ENCODE measurements at places on chromosomes 6 and 20.

GRCh38 chr6:32079566-32080290, 29.4 kb downstream of the TNXB start:
- DNase-seq, result no peak

- no peak for DNase-seq
Observed at GRCh38 chr20:59154317-59155013, 9.2 kb upstream of the ZNF831 start.

- no peak for DNase-seq
Observed at GRCh38 chr6:162090734-162091133, 636.8 kb downstream of the PRKN start.

DNA sequence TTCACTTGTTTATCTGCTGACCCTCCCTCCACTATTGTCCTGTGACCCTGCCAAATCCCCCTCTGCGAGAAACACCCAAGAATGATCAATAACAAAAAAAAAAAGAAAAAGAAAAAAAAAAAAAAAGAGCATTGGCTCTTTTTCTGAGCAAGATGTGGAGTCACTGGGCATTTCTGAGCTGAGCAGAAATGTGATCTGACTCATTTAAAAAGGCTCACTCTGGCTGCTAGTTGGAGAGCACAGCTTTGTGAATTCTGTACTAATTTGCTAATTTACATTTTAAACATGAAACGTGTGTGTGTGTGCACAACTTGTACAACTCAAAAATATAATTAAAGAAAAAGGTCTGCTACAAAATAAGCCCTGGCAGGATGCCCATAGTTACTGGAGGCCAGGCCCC, 20.2 kb downstream of the SCML4 start:
- DNase-seq, result no peak

DNA sequence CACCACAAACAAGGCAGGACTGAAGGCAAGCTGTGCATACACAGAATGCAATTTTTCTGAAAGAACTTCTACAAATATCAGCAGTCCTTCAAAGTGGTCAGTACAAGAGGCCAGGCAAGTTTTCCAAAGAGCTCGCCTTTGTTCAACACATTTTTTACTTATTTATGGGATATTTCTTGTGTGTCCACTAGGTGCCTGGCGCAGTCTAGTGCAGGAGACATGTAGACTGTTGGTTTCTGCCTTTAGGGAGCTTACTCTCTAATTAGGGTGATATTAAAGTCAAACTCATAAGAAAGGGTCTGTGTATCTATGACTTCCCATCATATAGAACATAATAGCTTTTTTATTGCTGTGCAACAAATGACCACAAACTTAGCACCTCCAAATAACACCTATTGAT, 21.2 kb upstream of the VEGFA start:
- no peak for DNase-seq

GRCh38 chr20:17738154-17738553, 38.4 kb downstream of the BANF2 start:
- no peak for DNase-seq

DNA sequence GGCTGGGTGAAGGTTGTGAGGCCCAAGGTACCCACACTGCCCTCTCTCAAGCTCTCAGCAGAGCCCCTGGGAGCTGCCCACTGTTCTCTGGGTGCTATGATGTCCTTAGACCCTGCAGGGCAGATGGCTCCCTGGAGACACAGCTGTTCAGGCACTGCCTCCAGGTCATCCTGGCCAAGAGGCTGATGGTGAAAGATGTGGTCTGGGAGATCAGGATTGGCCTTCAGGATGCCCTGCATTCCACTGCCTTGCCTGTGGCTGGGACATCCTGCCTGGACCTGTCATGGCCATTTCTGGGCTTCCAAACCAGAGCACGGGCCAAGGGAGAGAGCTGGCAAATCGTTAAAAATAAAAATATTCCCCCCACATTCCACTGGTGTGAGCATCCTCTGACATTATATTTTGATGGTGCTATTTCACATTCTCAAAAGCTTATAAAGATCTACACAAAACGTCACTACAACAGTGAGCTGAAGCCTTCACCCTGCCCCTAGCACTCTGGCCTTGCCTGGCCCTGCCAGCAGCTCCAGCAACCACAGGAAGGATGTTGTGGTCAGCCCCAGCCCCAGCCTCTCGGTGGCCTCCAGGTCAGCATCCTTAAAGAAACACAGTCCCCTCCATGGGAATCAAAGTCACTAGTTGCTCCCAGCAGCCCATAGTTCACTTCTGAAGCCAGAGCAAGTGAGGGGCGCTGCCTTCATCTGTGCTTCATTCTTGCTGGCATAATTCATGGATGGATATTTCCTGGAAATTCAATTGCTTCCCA, 13.5 kb upstream of the KCNK16 start:
- DNase-seq, result peak; percentile 25

DNA sequence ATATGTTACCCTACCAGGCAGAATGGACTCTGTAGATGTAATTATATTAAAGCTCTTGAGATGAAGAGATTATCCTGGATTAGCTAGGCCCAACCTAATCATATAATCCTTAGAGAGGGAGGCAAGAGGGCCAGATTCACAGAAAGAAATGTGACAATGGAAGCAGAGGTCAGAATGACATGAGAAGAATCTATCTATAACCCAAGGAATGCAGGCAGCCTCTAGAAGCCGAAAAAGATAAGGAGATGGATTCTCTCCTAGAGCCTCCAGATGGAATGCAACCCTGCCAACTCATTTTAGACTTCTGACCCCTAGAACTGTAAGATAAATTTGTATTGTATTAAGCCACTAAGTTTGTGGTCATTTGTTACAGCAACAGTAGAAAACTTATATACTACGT, 12.3 kb downstream of the PXT1 start:
- no peak for DNase-seq

DNA sequence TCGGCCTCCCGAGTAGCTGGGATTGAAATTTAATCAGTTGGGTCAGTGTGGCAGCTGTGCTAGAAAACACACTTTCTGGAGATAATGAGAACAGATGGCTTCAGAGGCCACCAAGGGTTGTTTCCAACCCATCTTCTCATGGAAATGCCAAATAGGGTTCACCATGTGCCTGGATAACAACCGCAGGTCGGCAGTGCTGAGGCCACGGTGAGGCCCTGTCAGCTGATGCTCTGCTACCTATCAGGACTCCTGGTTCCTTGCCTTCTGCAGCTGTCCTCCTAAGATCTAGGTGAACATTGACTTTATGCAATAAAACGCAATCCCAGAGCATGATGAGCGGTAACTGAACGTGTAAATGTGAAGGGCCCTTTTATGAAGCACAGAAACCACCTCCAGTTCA, 139.3 kb upstream of the SNX9 start:
- no peak for DNase-seq

DNA sequence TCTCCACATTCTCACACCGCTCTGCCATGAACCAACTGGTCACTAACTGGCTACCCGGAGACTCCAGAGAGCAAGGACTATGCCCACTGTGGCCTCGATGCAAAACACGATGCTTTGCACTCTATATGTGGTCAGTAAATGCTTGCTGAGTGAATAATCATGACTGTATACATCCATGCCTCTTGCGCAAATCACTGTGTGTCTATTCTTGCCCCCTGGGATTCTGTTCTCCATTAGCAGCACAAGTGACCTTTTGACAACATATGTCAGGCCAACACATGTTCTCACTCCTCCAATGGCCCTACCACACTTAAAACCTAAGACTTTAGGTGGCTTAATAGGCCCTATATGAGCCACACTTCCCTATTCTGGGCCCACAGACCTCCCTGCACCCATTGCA, 16.9 kb downstream of the KIF16B start:
- DNase-seq, result peak; percentile 72

- no peak for DNase-seq
Observed at GRCh38 chr6:80335121-80335531, 228.7 kb downstream of the BCKDHB start.

GRCh38 chr20:40631119-40631631, 57.9 kb downstream of the MAFB start:
- DNase-seq, result no peak

DNA sequence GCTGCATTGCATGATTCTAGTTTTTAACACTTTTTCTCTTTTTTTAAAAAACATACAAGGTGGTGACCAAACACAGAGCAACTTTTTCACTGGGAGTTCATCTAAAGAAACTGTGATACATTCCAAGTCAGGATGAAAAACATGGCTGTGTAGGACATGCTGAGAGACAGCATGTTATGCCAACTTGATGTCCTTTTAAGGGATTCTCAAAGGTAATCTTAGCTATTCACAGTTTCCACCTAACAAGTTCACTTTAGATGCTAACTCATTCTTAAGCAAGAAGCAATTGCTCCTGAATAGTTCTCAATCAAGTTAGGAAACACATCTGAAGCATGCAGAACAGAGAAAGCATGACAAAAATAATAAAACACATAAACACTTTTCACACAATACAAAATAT, 3.3 kb downstream of the ASCC3 start:
- DNase-seq, result no peak

DNA sequence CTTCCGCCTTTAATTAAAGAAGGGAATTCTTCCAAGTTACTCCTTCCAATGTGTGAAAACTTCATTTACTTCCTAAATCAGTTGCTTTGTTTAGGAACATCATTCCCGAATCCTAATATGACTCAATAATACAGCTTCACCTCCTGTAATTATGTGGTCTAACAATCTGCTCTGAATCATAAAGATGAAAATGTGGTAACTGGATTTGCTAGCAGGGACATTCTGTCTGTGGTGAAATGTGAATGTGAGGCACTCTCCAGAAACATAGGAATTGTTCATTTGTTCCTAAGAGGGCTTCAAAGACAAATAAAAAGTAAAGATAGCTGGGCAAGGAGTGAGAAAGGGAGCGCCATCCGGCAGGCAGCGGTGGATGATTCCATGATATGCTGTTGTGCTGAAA, 678.1 kb downstream of the KIF16B start:
- no peak for DNase-seq

DNA sequence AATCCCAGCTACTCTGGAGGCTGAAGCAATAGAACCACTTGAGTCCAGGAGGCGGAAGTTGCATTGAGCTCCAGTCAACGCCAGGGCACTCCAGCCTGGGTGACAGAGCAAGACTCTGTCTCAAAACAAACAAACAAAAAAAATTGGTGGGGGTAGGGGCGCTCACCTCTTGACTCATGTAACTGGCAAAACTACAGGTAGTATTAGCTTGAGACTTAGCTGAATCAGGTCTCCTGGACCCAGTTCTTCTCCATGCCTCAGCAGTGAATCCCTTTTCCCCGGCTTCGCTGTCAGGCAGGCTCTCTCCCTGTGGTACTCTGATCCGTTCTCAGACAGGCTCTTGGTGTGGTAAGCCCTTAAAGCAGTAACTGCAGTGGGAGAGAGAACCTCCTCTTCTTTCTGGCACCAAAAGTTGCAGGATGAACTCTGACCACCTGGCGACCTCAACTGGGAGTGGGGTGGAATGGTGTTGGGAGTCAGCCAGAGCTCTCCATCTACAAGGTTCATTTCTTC, 12.9 kb downstream of the SLC9A8 start:
- no peak for DNase-seq

- no peak for DNase-seq
Observed at GRCh38 chr6:123770247-123770949, 33.3 kb upstream of the NKAIN2 start.

GRCh38 chr6:164533045-164533362, 776.4 kb downstream of the C6orf118 start:
- no peak for DNase-seq

- no peak for DNase-seq
Observed at GRCh38 chr6:100105138-100105537, 111.1 kb upstream of the MCHR2 start.

DNA sequence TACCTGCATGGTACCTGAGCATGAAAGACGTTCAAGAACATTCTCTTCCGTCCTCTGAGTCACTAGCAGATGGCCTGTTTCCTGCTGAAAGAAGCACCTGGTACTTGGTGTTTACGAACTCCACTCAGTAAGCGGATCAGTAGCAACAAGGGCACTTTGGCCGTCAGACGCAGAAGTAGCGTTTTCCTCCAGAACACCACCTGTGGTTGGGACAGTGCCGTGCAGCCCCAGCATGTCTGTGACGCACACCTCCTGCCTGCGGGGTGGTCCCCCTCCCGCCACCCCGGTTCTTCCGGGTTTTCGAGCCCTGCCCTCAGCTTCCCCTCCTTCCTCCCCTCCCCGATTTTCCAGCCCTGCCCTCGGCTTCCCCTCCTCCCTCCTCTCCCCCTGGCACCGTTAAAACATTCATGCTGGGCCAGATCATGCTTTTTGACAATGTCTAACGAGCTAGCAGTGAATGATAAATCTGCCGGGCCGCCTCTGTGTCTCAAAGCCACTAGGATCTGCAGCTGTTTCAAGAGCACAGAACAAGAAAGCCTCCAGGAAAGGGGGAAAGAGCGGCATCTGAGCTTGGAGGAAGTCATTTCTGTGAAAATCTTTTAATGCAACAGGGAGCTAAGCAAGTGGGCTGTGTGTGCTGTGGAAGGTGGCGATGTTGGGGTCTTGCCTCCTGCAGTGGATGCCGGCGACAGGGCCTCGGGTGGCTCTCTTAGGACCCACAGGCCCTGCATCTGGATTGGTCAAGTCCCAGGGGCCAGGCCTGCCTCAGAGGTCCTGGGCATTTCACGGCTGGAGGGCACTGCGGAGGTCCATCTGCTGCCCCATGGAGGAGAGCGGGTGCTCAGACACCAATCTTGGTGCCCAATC, 207.9 kb downstream of the ERMARD start:
- peak; percentile 20 for DNase-seq

DNA sequence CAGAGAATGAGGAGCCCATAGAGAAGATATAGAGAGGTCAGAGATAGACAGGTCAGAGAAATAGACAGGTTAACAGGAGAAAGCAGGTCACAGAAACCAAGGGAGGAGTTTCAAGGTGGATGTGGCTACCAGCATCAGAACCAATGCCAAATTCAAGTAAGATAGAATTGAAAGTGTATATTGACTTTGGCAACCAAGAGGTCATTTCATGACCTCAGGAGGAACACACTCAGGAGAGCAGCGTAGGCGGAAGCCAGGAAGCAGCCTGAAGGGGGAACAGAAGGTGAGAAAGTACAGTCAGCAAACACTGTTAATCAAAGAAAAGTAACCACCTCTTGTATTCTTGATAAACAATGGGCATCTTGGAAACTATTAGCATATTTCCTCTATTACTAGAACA, 33.9 kb upstream of the ALDH8A1 start:
- DNase-seq, result no peak

GRCh38 chr6:139638179-139638941, 263.9 kb upstream of the CITED2 start:
- no peak for DNase-seq

GRCh38 chr20:47031821-47032220, 137.2 kb downstream of the EYA2 start:
- no peak for DNase-seq

DNA sequence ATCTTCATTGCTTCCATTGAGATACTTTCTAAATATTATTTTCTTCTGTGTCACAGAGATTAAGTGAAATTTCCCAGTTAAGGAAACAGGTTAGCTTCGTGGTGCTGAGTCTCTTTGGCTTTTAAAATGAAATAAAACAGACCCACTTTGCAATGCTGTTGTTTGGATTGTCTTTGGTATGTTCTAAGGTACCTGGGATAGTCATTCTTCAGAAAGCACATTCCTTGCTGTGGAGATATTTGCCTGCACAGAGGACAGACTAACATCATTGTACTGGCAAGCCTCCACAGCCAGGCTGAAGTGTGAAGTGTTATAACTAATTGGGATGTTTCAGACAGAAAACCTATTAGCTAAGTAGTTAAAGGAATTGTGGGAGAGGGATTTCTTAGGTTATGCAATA, 148.8 kb upstream of the EPHA7 start:
- DNase-seq, result no peak

Measured in suppressor macrophage treated with lipopolysaccharide for 4 hours (primary cell).